ENCODE measurements at places on chromosomes 12 and 14.
A peak's percentile ranks its signal among the peaks of the same experiment; 100 is the strongest.

- no peak for DNase-seq
Measured at GRCh38 chr12:82366197-82366596, 7.9 kb downstream of the METTL25 start.

DNA sequence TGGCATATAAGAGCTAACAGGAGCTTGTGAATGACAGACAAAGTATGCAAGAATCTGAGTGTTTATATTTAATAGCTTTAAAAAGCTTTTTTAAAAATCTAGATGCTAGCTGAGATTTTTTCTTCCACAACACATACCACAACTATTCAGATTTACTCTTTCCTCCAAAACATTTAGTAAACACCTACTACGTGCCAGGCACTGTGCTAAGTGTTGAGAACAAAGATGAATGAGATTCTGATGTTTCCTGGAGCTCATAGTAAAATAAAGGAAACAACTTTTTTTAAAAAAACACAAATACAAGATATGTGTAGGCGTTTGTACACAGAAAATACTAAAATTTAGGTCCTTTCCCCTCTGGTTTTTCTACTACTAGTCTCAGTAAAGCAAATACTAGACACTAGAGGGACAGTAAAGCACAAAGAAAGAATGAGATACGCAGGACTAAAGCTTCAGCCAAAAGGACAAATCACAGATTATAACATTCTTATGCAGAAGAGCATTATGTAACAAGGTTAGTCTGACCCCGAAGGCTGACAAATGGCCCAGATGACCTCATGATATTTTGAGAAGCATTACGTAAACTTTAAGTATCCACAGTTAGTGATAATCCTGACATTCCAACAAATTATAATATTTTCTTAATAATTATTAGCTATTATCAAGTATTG is 78.6 kb upstream of the PAWR start:
- DNase-seq = no peak

- DNase-seq = no peak
Measured at GRCh38 chr12:111160350-111161241, 208.3 kb downstream of the PHETA1 start.

DNA sequence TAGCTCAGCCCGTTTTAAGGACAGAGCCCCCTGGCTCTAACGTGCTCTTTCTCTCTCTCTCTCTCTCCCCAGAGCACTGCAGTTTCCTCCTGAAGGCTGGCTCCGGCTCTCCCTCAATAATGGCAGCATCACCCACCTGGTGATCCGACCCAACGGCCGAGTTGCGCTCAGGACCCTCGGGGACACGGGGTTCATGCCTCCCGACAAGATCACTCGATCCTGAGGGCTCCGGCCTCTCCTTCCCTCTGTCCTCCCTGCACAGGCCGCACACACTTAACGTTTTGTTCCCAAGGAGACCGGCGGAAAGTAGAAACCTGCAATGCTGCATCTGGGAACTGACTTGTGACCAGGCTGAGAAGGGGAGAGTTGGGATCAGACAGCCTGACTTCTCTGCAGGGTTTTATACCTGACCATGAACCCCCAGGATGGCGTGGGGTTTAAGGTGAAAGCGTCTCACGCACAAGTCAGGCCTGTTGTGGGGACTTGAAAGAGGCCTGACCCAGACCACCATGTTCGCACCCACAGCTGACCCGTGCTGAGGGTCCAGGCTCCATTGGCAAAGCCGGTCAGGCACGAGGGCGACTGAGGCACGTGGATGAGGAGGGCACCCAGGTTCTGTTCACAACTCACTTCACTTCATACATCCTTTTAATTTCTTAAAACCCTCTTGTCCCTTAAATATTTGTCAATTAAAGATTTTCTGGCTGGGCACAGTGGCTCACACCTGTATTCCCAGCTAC is 10.1 kb downstream of the PGAM5 start:
- no peak for DNase-seq

DNA sequence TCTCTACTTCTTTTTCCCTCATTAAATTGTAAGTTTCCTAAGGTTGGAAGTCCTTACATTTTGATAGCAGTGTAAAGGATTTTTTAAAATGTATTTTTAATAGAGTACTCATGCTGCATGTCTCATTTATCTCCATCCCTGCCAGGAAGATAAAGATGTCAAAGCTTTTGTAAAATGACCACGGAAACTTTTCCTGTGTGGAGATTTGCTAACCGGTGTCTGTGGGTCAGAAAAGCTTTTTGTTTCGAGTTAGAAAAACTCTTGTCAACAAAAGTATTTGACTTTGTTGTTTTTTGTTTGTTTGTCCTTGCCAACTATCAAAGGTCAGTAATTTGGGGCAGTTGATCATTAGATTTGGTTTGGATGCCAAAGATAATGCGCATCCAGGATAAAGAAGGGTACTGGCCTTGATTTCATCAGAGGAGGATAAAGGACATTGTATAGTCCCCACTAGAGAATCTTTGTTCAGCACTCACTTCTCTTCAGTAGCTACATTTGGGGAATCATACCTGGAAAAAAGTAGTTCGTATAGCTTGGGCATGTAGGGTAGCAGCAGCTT is 156.8 kb upstream of the HIF1A start:
- DNase-seq = no peak

DNA sequence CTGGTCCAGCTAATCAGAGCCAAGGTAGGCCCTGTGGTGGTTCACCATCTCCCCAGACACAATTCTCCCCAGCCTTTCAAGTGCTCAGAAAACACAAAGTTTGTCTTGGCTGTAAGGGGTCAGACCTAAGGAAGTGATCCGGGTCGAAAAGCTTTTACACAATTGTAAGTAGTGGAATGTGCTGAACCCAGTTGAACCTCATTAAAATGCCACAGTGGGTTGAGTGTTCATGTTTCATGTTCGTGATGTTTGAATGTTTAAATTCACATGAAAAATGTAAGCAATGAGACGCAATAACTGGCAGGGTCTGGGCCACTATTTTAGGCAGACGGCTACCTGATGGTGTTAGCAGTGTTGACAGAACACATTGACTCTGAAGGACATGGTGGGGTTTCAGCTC is 60.9 kb upstream of the JDP2 start:
- no peak for DNase-seq

GRCh38 chr14:68625366-68626090 is 167.3 kb downstream of the ZFP36L1 start:
- DNase-seq = no peak

GRCh38 chr12:41101806-41102205 is 86.3 kb upstream of the PDZRN4 start:
- no peak for DNase-seq

DNA sequence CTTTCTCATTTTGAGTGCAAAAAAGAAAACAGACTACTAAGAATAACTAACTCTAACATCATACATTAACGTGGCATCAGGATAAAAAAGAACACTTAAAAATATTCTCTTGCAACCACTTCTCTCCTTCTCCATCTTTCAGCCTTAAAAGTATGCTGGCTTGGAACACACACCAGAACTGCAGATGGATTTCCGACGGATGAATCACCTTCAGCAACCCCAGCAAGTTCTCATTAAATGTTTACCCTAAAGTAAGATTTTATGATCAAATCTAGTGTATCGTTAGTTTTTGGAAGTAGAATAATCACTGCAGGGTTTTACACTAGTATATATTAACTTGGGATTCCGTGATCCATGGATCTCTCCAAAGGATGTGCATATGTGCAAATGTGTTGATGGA is 1.2 kb downstream of the NEK9 start:
- no peak for DNase-seq

DNA sequence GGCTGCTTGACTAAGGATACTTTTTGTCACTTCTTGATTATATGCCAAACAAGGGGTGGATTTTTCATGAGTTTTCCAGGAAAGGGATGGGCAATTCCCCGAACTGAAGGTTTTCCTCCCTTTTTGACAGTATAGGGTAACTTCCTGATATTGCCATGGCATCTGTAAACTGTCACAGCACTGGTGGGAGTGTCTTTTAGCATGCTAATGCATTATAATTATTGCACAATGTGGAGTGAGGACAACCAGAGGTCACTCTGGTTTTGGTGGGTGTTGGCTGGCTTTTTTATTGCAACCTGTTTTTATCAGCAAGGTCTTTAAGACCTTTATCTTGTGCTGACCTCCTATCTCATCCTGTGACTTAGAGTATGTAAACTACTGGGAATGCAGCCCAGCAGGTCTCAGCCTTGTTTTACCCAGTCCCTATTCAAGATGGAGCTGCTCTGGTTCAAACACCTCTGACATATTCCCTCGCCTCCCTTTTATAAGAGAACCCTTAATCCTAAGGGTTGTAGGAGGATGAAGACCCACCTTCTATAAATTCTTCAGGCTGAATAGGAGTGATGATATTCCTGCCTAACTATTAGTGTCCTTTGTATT is 471.2 kb downstream of the ATP23 start:
- DNase-seq = no peak

DNA sequence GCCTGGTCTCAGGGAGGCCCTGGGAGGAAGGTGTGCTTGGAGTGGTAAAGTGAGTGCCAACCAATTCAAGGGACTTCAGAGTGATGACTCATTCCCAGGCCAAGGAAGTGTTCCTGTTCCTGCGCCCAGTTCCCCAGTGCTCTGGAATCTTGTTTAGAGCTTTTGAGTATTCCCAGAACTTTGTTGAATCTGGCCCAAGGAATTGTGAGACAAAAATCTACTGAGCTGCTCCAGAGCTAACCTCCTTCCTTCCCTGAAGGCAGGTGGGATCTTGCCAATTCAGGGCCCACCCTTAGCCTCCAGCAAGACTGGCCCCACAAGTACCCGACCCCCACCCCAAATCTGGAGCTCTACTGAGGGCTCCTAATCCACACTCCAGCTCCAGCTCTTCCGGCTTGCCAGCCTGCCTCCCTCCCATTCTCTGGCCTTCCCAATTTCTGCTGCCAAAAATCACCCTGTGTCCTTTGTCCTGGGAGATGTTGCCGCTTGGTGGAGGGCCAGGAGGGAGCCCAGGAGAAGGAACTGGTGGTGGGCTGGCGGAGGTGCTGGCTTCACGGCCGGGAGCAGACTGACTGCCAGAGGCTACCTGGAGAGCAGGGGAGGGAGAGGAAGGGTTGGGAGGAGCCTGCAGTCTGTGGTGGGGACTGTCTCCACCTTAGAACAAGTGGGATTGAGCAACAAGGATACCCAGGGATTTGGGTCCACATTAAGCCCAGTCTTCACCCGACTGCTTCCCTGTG is 2.0 kb upstream of the ATN1 start:
- DNase-seq = no peak

GRCh38 chr12:131628023-131628740 is 82.7 kb upstream of the SFSWAP start:
- no peak for DNase-seq

- DNase-seq = no peak
Measured at GRCh38 chr14:97806891-97807290, 1009.7 kb downstream of the VRK1 start.

GRCh38 chr14:33839193-33840076 is 111.4 kb downstream of the EGLN3 start:
- peak; percentile 8 for DNase-seq

DNA sequence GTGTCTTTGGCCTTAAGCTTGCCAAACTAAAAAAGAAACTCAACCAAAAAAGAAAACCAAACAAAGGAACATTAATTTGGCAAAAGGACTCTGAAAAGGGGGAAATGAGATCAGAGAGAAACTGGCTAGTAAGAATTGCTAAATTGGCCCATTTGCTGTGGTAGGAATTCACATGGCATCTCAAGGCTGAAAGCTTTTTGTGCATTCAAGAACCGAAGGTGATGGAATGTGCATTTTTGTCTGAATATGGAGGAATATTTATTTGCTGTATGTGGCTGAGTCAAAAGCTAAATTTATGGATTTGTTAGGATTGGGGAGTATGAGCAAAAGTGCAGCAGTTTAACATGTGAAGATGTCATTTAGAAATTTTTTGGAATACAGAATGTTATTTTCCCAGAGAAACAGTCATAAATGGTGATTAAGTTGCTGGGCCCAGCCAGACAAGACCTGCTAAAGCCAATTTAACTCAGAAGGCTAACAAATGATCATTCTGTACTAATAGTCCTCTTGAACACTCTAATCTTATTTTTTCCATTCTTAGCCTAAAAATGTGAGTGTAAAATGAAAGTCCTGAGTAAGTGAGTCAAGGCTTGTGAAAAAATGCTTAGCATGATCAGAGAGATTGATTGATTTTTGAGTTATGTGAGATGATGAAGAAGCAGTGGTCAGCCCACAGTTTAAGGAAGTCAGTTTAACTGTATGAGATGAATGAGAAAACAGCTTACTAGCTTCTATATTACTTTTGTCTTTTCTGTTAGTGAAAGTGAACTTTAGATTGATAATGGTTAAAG is 94.1 kb downstream of the ANO6 start:
- no peak for DNase-seq

- no peak for DNase-seq
Measured at GRCh38 chr14:54590481-54590880, 23.6 kb downstream of the SAMD4A start.

DNA sequence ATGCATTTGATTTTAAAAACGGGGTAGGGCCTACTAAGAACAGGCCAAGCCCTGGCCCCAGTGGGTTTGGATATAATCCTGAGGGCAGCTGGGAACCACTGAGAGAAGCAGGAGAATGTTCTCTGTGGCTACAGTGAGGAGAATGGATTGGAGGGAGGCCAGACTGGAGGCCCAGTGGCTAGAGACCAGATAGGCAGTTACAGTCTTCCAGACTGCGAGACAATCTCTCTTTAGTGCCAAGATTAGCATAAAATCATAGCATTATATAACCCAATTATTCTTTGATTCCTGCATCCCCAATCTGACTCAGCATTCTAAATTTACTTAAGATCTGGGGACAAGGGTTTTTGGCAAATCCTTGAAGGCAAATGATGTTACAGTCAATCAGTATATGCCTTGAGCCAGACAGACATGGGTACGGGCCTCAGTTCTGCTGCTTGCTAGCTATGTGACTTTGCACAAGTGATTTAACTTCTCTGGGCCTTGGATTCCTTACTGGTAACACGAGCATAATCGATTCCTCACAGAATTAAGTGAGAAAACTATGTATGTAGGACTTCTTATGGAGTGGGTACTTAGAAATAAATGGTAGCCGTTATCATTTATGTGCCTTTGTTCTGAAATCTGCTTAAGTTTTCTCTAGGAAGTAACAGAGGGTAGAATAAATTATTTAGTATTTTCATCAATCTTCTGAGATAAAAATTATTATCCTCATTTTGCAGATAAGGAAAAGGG is 18.3 kb downstream of the NINJ2 start:
- no peak for DNase-seq

DNA sequence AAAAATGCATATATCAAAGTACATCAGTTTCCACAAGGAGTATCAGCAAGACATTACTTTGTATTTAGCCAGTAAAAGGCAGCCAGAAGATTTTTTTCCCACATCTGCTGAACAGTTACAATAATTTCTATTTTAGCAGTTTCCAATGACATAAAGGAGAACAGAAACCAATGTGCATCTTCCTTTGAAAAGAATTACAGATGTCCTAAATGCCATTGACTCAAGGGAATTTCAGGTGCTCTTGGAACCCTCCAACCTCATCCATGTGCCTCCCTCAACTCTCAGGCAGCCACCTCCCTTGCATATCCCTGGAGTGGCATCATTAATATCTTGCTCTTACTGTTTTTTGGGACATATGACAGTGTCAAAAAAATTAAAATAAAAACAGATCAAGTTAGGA is 62.2 kb upstream of the ST8SIA1 start:
- no peak for DNase-seq

GRCh38 chr14:66273261-66273832 is 212.8 kb upstream of the CCDC196 start:
- DNase-seq = no peak

- DNase-seq = no peak
Measured at GRCh38 chr12:28711421-28711820, 437.7 kb upstream of the FAR2 start.

All from activated T-helper 1 cell treated with anti-CD3 and anti-CD28 coated beads, Interleukin-2, amount 50 U/mL, for 16 hours (primary cell).